ENCODE measurements at places on chromosomes 16 and 17.

DNA sequence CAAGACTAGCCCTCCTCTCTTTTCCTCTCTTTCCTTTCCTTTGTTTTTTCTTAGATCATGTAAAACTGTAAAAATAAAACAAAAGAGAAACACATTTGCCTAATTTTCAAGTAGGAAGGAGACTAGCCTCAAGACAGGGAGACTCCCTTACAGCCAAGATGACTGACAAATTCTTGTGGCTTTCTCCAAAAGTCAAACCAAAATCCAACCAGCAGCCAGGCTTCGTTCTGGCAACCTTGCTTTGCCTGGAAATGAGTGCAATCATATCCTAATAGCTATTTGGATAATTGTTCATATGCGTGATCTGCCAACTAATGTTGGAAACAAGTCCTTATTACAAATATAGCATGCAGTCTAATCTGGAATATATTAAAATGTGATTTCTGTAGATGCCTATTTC lies 868.9 kb upstream of the SOX9 start:
- DNase-seq, result no peak

GRCh38 chr16:74466872-74467271 lies 45.6 kb upstream of the CLEC18B start:
- DNase-seq, result no peak

DNA sequence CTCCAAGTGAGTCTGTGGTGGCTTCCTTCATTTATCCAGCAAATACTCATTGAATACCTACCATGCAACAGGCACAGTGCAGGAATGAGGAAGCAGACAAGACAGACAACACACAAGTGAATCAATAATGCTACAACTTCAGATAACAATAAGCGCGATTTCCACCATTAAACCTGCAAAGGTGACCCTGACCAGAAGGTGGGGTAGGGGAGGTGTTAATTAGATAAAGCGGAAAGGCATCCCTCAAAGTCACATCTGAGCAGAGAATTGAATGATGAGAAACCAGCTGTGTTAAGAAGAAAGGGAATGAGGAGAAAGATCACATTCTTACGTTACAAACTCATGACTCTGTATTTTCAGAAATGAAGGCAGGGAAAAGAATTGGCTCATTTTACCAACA lies 26.3 kb downstream of the ZZEF1 start:
- no peak for DNase-seq

DNA sequence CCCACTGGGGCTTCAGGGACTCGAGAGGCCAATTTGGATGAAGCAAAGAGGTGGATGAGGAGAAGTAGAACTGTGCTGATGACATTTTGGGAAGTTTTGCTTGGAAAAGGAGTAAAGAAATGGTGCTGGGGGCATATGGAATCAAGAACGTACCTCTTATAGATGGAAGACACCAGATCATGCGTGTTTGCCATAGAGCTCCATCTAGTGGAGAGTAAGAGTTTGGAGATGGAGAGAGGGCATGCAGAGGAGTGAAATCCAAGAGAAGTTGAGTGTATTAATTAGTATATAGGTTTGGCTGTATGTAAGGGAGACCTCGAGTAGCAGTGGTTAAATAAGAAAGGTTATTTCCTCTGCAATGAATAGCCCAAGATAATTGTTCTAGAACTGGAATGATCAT lies 56.0 kb downstream of the SHISA6 start:
- no peak for DNase-seq

- DNase-seq, result no peak
Observed at GRCh38 chr17:38674014-38674748, 576 bp downstream of the EPOP start.

GRCh38 chr17:17859909-17860765 lies 23.4 kb upstream of the SREBF1 start:
- no peak for DNase-seq

GRCh38 chr16:70151941-70152509 lies 21.6 kb upstream of the CLEC18C start:
- no peak for DNase-seq

DNA sequence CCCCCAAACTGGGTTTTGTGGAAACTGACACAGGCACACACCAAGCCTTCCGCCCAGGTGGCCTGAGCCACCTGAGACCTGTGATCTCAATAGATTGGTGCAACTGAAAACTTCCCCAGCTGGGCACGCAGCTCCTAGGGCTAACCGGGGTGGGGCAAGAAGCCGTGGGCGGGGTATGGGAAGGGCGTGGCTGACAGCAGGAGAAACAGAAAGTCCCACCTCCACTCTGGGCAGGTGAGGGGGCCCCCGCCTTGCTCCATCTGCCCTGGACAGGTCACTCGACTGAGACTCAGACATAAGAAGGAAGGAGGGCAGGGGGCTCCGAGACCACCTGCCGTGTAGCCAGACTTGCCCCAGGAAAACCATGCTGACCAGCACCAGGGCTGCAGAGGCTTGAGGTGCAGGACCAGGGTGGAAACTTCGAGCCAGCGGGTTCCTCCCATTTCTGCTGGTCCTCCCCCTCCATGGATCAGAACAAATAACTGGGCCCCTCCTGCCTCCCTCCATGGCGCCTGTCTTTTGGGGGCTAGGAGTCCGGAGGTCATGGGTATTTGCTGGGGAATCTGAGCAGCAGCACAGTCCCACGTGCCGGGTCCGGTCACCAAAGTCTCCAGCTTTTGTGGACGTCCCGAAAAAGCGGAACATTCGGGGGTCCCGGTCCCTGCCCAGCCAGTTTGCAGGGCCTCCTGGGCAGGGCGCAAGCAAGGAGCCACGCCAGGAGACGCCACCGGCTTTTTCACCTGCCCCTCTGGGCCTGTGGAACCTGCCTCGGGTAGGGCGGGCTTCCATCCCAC lies 1.3 kb downstream of the TIMP2 start:
- no peak for DNase-seq

- no peak for DNase-seq
Observed at GRCh38 chr17:27921599-27921998, 28.4 kb upstream of the LYRM9 start.

- DNase-seq, result no peak
Observed at GRCh38 chr16:78984324-78984723, 616.2 kb downstream of the MAF start.

GRCh38 chr17:77990301-77990700 lies 31.8 kb downstream of the TNRC6C start:
- DNase-seq, result no peak

GRCh38 chr17:78644224-78644623 lies 67.0 kb upstream of the DNAH17 start:
- no peak for DNase-seq

GRCh38 chr17:48301002-48301401 lies 129.0 kb downstream of the SKAP1 start:
- DNase-seq, result no peak

DNA sequence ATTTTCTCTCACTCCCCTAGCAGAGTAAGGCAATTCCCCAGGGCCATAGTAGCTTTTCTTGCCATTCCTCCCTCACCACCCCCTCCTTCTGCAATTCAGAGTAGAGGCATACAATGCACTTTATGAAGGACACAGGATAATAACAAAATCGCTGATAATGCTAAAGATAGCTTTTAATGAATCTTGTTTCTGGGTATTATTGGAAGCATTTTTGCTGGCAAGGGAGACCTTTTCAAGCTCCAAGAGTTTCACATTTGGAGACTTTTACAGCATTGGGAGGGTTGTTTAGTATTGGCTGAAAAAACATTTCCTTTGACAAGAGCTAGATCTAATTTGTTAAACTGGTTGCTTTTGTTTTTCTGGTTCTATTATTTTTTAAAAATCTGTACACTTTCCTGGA lies 573.0 kb upstream of the C16orf82 start:
- no peak for DNase-seq

GRCh38 chr16:12868788-12869187 lies 32.6 kb upstream of the SHISA9 start:
- no peak for DNase-seq

GRCh38 chr17:20173091-20173490 lies 163.9 kb downstream of the SPECC1 start:
- DNase-seq, result no peak

DNA sequence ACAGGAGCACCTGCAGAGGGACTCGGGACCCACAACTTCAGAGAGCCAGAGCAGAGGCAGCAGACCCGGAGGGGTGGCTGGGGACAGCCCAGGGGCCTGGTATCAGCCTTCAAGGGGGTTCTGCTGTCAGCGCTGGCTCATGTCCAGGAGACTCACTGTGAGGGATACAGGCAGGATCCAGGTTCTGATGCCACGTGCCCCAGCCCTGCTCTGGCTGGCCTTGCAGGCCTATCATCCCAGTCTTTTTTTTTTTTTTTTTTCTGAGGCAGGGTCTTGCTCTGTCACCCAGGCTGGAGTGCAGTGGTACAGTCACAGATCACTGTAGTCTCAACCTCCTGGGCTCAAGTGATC lies 9.0 kb upstream of the MTSS2 start:
- DNase-seq, result no peak

DNA sequence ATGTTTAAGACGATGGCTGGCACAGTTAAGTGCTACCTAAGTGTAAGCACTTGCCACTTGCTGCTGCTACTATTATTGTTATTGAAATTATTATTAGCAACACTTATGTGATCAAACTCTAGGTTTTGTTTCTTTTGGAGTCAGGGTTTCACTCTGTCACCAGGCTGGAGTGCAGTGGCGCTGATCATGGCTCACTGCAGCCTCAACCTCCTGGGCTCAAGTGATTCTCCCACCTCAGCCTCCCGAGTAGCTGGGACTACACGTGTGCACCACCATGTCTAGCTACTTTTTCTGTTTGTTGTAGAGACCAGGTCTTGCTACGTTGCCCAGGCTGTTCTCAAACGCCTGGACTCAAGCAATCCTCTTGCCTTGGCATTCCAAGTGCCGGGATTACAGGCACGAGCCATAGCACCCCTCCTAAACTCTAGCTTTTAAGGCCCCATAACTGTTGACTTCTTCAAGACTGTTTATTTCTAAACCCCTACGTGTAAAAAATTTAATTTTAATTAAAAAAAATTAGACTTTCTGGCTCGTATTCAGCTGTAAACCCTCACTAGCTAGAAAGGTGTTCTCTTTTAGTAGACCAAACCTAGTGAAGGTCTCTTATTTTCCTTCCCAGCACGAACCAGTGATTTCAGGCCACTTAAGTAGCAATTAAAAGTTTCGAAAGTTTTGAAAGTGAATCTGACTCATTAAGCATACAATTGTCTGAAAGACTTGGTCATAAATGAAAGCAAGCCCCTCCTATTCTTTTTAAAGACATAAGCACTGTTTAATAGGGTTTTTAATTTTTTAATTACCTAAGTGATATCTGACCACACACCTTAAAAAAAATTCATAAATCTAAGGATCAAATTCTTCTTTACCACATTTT lies 11.7 kb upstream of the SCNN1B start:
- DNase-seq, result no peak

GRCh38 chr16:87080571-87081167 lies 236.5 kb downstream of the C16orf95 start:
- no peak for DNase-seq

DNA sequence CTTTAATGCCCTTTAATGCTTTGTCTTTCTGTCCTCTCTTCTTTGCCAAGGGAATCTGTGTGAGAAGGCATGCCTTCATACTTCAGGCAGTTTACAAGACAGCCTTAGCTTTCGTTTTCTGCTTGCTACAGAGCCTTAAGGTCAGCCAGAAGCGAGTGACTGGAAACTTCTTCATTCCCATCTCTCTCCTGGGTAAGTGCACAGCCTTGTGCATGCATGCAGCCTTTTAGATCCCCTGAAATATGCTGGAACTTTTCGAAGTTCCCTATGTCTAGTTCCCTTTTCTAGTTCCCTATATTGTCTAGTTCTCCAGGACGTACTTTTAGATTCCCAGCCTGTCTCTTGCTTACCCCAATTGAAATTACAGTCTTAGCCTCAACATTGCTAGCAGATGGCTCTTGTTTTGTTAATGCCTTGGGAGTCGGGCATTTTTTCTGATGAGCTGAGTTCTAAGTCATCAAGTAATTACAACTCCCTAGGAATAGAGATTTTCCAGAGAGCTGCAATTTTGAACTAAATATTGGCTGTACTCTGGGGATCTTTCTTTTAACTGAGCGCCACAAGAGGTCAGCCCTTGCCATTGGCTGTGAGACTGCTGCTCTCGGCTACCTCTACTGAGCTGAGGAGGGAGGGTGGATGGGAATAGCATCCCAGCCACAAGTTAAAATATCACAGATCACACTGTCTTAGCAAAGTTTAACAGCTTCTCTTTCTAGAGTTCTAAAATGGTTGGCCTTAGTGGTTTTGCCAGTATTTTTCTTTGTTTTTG lies 22.7 kb upstream of the PPM1D start:
- DNase-seq, result no peak

DNA sequence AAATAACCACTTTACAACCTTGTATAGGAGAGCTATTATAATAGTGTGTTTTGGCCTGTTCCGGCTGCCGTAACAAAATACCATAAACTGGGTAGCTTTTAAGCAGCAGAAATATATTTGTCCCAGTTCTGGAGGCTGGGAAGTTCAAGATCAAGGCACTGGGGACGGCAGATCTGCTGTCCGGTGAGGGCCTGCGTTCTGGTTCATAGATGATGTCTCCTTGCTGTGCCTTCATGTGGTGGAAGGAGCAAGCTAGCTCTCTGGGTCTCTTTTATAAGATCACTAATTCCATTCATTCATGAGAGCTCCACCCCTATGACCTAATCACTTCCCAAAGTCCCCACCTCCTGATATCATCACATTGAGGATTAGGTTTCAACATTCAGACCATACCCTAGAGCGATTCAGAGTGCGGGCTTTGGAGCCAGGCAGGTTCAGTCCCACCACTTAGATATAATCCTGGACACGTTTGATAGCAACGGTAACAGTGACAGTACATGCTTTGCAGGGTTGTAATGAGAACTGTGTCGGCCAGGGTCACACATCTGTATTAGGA lies 76.2 kb upstream of the ZFHX3 start:
- DNase-seq, result no peak

DNA sequence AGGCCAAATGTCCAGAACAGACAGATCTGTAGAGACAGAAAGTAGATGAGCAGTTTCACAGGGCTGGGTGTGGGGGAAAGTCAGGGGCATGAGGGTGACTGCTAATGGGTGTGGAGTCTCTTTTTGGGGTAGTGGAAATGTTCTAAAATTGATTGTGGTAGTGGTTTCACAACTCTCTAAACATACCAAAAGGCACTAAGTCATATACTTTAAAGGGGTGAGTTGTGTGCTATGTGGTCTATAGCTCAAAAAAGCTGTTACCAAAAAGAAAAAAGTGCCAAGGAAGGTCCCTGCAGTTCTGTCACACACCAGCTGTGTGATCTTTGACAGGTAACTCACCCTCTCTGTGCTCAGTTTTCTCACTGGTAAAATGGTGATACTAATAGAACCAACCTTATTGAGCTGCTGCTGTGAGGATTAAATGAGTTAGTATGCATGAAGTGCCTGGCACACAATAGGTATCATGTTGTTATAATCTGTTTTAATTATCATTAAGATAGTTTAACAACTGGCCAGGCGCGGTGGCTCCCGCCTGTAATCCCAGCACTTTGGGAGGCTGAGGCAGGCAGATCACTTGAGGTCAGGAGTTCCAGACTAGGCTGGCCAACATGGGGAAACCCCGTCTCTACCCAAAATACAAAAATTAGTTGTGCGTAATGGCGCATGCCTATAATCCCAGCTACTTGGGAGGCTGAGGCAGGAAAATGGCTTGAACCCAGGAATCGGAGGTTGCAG lies 10.3 kb downstream of the ITGAX start:
- DNase-seq, result no peak

GRCh38 chr16:16578701-16579100 lies 199.8 kb downstream of the NPIPA7 start:
- no peak for DNase-seq

- no peak for DNase-seq
Observed at GRCh38 chr17:68428498-68429172, 28.7 kb downstream of the WIPI1 start.
